ENCODE measurements at places on chromosomes 13 and 19.

DNA sequence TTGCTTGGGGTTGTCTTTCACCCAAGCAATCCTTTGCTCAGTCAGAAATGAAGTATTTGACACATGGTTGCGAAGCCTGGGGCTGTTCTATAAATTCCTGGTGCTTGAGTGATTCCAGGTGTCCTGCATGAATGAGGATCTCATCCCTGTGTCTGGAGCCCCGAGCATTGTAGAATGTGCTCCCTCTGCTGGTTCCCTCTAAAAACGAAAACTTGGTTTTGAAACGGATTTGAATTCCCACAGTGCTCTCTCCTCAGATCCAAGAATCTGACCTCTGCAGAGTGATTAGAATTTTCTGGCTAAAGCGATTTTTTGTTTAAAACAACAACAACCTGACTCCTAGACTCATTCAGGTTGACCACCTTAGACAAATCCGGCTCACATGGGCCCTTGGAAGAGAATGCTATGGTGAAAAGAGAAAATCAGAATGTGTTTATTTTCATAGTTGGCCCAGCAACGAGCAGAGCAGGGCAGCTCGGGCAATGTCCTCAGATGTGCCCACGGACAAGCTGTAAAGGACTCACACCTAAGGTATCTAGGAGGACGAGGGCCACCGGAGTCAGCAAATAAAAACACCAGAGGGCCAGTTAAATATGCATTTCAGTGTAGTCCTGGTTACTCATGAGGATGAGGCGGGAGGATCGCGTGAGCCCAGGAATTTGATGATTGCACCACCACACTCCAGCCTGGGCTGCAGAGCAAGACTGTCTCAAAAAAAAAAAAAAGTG lies 8.7 kb upstream of the ATP12A start:
- no peak for DNase-seq

DNA sequence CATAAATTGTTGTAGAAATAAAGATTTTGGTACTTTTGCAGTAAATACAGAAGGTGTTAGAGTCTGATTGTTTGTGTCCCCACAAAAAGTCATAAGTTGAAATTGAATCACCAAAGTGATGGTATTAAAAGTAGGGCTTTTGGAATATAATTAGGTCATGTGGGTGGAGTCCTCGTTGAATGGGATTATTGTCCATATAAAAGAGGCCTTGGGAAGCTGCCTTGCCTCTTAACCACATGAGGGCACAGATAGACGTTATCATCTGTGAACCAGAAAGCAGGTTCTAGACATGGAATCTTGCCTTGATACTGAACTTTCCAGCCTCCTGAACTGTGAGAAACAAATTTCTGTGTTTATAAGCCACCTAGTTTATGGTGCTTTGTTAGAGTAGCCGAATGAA lies 186.8 kb downstream of the PRR20E start:
- no peak for DNase-seq

GRCh38 chr13:31174018-31174417 lies 12.3 kb upstream of the HSPH1 start:
- no peak for DNase-seq

- DNase-seq: peak; percentile 54
Measured at GRCh38 chr19:37655301-37655688, at the start of gene ZFP30. TSS of gene ZFP30 (minus strand) at chr19:37655465. CDS start at chr19:37647822, 7,643 bp downstream.

- DNase-seq: no peak
Measured at GRCh38 chr13:84255226-84255797, 373.0 kb upstream of the SLITRK1 start.

DNA sequence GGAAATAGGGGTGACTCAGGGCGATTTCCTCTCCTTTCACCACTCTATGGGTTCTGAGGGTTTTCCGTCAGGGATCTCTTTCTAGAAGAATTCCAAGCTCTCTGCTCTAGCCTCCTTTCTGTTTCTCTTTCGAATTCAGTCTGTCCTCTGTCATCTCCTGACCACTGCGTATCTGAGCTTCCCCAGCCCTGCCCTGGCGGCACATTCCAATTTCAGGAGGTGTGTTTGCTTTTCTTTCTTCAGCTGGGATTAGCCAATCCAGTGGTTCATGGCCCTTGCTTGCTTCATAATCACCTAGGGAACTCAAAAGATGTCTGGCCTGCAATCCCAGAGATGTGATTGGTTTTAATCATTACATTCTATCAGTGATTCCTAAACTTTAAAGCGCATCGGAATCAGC lies 9.4 kb downstream of the IFNL2 start:
- no peak for DNase-seq

GRCh38 chr19:3708207-3708931 lies at the start of gene TJP3:
TSS of gene TJP3 (plus strand) at chr19:3708384. CDS start at chr19:3728433, 20,049 bp downstream.
- no peak for DNase-seq

DNA sequence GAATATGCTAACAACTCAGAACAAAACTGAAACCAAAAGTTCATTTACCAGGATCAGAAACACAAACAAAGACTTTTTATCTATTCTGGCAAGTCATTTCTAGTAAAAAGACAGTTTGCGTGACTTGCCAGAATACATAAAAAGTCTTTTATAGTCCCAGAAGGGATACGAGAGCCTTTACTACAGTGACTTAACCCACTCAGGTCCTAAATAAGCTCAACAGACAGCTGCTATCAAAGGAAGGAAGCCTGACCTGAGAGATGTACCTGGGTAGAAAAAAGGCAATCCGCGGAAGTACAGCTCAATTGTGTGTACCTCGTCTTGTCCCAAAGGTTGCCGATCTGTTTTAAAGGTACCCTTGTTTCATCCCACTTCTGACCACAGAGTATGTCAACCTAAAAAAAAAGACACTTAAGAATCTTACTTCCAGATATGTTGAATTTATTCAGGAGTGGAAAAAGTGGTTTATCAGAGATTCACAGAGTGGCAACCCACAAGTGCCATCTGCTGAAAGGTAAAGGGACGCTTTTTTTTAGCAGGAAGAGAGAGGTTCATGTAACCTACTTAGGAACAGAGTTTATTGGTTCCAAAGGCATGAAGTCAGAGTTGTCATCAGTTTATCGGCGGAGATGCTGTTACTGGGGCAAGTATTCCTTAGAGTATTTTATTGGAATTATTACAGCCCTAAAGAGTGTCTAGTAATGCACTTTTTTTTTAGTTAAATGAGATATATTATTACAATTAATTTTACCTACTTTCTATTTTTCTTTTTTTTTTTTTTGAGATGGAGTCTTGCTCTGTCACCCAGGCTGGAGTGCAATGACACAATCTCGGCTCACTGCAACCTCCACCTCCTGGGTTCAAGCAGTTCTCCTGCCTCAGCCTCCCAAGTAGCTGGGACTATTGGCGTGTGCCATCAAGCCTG lies 69.7 kb upstream of the C1QTNF9B start:
- no peak for DNase-seq

GRCh38 chr13:24740014-24740890 lies 23.7 kb upstream of the RNF17 start:
- no peak for DNase-seq

- DNase-seq: no peak
Measured at GRCh38 chr19:45424191-45425058, 708 bp upstream of the ERCC1 start.

DNA sequence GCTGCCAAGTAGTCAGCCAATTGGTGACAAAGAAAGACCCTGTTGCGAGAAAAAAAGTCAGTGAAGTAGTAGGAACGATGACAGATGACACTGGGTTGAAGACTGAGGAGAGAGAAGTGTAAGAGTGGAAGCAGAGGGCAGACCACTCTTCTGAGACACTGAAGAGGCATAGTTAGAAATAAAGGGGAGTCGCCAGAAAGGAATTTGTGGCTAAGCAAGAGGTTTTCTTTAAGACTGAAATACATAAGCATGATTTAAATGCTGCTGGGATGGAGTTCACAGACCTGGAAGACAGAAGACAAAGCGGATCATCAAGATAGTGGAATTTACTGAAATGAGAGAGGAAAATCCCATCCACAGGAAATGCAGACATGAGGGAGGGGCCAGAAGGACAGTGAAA lies 56.2 kb upstream of the USPL1 start:
- no peak for DNase-seq

- DNase-seq: no peak
Measured at GRCh38 chr13:50152224-50152623, 137.0 kb downstream of the KCNRG start.

- no peak for DNase-seq
Measured at GRCh38 chr13:40484101-40484800, 182.2 kb downstream of the FOXO1 start.

DNA sequence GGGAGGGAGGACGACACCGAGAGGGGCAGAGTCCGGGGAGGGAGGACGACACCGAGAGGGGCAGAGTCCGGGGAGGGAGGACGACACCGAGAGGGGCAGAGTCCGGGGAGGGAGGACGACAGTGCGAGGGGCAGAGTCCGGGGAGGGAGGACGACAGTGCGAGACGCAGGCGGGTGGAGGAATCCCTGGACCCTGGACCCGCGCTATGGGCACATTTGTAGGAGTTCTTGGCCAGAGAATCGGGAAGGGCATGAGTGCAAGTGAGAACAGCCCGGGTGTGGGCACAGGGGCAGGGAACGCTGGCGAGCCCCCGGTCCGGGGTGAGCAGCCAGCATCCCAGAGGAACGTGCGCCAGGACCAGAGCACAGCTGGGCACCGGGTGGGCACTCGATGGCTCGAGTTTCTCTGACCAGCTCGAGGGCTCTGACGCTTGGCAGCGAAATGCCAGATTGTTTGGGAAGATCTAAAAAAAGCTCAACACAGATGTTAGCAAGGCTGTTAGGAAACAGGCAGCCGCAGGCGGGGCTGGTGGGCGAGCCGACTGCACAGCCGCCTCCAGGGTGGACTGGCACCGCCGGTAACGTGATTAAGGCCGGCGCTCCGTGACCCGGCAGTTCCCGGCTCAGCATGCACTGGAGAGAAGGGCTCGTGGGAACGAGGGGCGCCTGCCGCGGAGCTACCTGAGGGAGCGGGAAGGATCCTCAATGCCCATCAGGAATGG lies 17.9 kb upstream of the C2CD4C start:
- DNase-seq: no peak

Measured in stimulated activated CD8-positive, alpha-beta memory T cell treated with anti-CD3 and anti-CD28 coated beads, Interleukin-4, amount 100 ng/mL, for 1 hour (primary cell).